Ureter (tissue), 1 donor: ENCODE measurements at places on chromosomes 4 and X. TPM values are rescaled to one million over a fixed set of nuclear protein-coding genes. Genes with fewer than 3 reads are reported as not detected.

Gene DOCK11
- total RNA-seq: 14.1 TPM

Gene AMBN
- total RNA-seq: not detected

Gene TMEM271
- not detected for total RNA-seq

Gene DMP1
- total RNA-seq: not detected

Gene RAP1GDS1
- 56.7 TPM for total RNA-seq

Gene EMCN
- 61.7 TPM for total RNA-seq

DNA sequence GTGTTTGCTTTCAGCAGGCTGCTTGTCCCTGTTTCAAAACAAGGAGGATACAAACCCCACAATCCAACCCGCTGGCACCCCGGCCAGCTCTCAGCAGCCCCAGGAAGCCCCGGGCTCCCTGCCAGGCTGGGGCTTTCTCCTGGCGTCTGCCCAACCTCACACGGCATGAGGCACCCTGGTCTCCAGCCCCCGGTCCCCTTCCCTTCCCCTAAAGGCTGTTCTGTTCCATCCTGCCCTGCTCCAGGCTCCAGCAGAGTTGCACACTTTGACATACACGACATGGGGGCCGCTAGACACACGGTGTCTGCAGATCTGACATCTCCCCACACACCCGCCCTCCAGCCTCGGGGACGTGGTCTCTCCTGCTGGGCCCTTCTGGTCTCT, 107.7 kb upstream of the ADRA2C start:
- DNase-seq: no peak

DNA sequence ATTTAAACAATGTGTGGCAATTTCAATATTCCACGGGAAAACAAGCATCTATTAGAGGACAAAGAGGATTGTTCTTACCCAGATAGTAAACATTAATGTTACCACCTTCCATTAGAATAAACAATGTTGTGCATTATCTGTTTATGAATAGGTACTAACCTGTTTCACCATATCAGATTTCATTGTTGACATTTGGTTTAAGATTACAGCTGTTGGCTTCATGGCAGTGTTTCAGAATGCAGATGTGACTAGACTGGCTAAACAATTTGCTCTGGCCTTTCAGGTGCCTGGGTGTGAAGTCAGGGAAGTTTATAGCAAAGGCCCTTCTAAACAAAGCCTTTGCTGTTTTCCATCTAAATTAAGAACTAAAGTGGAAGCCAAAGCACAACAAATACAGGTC, 464.7 kb upstream of the FAM47C start:
- no peak for DNase-seq

- no peak for DNase-seq
These were observed 34.3 kb downstream of the PAPSS1 start for GRCh38 chr4:107685740-107686139.

DNA sequence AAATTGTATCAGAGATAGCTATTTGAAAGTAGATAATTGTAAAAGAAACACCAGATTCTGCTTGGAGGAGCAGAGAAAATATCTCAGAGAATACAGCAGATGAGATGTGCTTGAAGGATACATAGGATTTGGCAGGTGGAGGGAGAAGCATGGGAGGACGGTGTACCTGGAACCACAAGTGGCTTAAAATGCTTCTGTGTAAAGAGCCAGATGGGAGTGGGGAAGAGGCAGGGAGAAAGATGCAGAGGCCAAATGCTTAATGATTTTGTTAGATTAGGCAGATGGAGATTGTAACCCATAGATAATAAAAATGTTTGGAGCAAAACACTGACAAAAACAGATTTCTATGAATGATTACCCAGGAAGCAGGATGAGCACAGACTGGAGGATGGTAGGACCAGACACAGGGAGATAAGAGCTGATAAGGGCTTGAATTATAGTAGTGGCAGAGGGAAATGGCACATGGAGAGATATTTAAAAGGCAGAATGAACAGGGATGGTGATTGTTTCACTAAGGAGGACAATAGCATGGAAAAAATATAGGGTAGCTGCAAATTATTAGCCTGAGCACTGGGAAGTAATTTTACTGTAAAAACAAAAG, 145.7 kb upstream of the TBC1D9 start:
- no peak for DNase-seq

GRCh38 chr4:87499403-87500091, 29.6 kb downstream of the SPARCL1 start:
- DNase-seq: no peak

- DNase-seq: no peak
These were observed 33.3 kb downstream of the CORIN start for GRCh38 chr4:47804598-47804997.

DNA sequence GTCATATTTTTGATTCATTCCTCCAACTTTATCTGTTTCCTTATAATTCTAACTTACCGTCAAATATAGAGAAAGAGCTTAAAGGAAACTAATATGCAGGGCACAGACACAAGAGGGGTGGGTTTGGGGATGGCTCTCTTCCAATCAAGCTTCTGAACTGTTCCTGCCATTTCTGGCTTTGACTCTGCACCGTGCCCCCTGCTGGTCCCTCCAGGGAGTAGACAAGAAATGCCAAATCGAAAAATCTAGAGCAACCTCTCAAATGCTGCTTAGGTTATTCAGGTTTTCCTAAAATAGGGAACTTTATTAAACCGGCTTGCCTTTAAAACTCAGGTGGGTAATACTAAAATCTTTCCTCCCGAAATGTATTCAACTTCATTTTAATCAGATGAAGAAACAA, 39.8 kb upstream of the VCX3A start:
- DNase-seq: no peak

DNA sequence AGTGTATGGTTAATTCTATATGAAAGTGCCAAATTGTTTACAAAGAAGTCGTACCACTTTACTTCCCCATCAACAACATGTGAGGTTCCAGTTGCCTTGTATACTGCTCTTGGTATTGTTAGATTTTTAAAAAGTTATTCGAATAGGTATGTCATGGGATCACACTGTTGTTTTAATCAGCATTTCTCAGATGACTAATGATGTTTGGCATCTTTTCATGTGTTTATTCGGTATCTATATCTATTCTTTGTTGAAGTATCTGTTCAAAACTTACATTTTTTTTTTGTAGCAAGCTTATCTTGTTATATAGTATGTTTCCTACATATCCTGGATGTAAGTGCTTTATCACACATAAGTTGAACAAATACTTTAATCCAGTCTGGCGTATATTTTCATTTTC, 99.4 kb upstream of the MAB21L2 start:
- DNase-seq: no peak

- no peak for DNase-seq
These were observed 13.8 kb downstream of the GPM6B start for GRCh38 chrX:13803116-13803515.

GRCh38 chrX:70504772-70505450, 60.3 kb downstream of the DLG3 start:
- DNase-seq: no peak

GRCh38 chr4:170008371-170008770, 17.8 kb downstream of the MFAP3L start:
- no peak for DNase-seq

GRCh38 chr4:1640190-1640589, 43.9 kb downstream of the FAM53A start:
- DNase-seq: no peak

DNA sequence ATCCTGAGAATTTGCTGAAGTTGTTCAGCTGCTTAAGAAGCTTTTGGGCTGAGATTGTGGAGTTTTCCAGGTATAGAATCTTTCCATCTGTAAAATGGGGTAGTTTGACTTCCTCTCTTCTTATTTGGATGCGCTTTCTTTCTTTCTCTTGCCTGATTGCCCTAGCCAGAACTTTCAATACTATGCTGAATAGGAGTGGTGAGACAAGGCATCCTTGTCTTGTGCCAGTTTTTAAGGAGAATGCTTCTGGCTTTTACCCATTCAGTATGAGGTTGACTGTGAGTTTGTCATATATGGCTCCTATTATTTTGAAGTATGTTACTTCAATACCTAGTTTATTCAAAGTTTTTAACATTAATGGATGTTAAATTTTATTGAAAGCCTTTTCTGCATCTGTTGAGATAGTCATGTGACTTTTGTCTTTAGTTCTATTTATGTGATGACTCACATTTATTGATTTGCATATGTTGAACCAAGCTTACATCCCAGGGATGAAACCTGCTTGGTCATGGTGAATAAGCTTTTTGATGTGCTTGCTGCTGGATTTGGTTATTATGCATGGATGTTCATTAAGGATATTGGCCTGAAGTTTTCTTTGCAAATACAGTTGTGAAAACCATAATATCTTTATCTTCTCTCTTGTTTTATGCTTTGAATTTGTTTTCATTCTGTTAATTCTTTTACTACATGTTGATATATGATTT, 573.8 kb upstream of the NDST4 start:
- no peak for DNase-seq

GRCh38 chr4:27055221-27055760, 194.7 kb downstream of the STIM2 start:
- no peak for DNase-seq

- DNase-seq: no peak
These were observed 120.0 kb downstream of the RAB28 start for GRCh38 chr4:13364172-13364571.

DNA sequence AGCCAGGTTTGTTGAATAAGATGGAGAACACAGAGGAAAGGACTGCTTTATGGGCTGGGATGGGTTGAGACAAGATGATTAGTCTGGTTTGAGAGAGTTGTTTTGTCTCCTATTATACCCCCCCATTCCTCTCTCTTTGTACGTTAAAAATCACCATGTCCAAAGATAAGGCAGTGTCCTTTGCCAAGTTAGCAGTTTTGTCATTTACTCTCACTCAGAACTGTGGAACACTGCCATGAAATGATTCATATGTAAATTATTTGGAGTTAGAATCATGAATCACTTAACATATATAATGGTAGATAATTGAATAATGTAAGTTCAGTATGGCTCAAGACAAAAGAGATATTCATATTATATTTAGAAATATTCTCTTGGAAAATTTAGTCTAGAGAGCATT, 151.3 kb downstream of the DCLK2 start:
- DNase-seq: no peak

DNA sequence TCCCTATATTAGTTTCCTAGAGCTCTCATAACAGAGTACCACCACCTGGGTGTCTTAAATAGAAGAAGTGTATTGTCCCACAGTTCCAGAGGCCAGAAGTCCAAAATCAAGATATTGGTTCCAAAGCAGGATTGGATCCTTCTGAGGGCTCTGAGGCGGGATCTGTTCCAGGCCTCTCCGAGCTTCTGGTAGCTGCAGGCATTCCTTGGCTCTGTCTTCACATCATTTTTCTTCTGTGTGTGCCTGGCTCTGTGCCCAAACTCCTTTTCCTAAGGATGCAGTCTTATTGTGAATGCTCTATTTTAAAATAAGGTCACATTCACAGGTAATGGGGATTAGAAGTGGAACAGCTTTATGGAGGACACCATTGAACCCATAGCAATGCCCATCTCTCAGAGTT, 253.7 kb upstream of the TAPT1 start:
- no peak for DNase-seq

- no peak for DNase-seq
These were observed 54.9 kb downstream of the LINC00632 start for GRCh38 chrX:140764401-140764919.

GRCh38 chr4:58734030-58734674, 1624.0 kb upstream of the IGFBP7 start:
- DNase-seq: no peak

GRCh38 chrX:19386679-19387078, 43.0 kb downstream of the PDHA1 start:
- DNase-seq: no peak

- DNase-seq: no peak
These were observed 24.7 kb upstream of the HERC3 start for GRCh38 chr4:88567591-88567990.

DNA sequence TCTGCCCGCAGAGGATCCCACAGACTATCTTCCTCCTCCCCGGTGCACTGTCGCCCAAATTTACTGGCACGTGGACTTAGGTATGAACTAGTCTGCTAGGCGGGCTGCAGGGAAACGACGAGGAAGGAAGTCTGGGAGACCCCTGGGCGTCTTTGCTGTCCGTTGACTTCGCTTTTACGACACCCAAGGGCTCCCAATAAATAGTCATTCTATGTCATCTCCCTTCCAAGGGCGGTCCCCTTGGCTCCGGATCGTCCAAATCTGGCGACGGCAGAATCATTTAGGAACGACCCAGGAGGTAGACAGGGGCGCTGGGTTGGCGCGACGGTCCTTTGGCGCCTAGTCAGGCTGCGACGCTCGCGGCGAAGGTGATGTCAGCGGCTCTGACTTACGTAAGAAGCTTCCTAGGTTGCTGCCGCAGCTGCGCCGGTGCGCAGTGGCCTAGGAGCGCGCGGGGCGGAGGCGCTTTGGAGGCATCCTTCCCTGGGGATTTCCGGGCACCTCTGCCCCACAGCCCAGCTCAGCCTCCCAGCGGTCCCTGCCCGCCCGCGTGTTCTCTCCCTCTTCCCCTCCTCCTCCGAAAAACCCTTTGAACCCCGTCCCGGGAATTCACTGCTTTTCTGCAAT, 2.2 kb downstream of the NHS start:
- no peak for DNase-seq

DNA sequence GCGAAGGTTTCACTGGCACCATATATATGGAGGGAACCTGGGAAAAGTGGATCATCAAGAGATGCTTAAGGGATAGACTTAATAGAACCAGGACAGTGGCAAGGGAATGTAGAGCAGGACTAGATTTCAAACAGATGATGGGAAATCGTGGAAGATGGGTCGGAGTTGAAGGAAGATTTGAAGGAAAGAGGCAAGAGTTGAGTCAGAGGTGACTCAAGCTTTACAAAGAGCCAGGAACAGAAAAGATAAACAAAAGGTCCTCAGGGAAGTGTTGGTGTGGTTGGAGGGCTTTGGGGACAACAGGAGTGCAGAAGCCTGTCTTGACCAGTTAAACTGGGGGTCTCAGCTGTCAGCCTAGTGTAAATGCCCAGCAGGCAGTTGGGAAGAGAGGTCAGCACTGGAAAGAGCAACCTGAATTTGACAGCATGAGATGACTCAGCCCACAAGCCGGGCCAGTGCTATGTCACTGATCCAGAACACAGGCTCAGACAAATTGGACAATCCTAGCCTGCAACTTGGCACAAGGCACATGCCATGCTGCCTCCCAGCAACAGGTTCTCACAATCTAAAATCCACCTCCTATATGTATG, 230.5 kb downstream of the IDS start:
- no peak for DNase-seq

DNA sequence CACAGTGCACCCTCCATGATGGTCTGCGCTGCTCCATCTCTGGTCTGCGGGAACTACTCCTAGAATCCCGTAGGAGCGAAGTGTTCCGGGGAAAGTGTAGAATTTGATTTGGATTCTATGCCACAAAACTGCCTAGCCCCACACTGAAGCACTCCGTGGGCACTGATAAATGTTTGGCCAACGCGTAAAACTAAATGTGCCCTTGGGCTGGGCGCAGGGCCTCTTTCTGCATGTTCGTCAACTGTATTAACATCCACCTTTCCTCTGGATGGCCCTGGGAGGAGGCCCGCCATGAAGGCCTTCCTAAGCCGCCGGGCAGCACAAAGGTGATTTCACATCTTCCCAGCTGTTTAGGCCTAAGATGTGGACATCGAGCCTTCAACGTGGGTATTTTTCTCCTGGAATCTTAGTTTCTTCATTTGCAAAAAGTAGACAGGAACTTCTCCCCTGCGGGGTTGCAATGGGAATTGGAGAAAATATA, 2.6 kb downstream of the MSX1 start:
- DNase-seq: no peak

GRCh38 chrX:153885208-153885787, 675 bp downstream of the L1CAM start:
- no peak for DNase-seq
